ENCODE measurements at places on chromosomes 2 and 18.

DNA sequence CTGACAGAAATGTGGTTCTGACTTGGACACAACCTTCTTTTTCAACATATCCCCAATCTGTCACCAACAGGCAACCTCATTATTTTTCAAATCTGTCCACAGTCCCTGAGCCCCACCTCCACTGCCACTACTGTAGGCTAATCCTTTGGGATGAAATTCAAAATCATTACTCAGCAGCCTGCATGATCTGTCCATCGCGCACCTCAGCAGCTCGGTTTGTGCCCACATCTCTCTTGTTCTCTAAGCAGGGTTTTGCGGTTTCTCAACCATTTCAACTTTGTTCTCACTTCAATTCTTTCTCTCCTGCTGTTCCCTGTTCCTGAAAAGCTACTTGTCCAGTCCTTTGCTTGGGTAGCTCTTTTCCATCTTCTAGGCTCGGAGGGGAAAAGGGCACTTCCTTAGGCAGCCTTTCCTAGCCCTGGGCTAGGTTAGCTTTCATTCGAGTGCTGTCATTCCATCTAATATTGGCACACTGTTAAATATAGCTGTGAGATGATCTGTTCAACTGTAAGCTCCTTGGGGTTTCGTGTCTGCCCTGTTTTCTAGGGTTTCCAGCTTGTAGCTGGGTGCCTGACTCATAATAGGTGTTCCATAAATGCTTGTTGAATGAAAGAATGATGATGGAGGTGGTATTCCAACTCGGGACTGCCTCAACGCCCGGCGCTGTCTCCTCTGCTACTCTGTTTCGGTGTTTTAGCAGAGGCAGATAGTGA, 653 bp upstream of the ANKAR start:
- no peak for DNase-seq

DNA sequence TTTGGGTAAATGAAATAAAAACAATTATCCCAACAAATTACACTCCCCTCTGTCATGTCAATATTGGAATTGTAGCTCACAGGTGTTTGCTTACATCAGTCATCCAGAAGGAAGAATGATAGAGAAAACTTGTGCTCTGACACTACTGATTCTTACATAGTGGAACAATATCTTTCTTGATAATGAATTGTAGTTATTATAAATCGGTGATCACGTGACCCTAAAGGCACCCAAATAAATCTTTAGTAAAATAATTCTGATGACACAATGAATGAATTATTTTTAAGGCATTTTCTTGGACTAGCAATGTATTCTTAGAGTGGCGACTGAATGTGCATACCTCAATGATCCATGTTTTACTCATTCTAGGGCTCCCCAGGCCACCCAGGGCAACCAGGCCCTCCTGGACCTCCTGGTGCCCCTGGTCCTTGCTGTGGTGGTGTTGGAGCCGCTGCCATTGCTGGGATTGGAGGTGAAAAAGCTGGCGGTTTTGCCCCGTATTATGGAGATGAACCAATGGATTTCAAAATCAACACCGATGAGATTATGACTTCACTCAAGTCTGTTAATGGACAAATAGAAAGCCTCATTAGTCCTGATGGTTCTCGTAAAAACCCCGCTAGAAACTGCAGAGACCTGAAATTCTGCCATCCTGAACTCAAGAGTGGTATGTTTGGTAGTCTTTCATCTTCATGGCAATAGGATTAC, 34.5 kb downstream of the COL3A1 start:
- DNase-seq, result no peak

GRCh38 chr2:97911922-97912575, 83.7 kb downstream of the TMEM131 start:
- no peak for DNase-seq

DNA sequence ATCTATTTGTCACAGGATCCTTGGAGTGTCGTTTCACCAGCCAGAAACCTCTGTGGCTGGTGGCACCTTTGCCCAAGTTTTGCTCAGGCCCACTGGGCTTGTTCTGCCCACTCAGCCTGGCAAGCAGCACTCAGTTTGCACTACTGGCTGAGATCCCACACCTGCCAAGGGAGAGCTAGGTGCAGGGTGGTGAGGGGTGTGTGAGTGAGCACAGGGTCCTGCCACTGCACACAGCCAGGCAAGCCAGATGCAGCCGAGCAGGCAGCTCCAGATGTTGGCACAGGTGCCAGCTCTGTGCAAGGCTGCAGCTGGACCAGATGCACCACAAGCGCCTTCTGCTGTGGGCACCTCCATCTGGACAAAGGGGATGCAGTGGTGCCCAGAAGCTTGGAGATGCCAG, 281.7 kb upstream of the UBE2E3 start:
- no peak for DNase-seq

DNA sequence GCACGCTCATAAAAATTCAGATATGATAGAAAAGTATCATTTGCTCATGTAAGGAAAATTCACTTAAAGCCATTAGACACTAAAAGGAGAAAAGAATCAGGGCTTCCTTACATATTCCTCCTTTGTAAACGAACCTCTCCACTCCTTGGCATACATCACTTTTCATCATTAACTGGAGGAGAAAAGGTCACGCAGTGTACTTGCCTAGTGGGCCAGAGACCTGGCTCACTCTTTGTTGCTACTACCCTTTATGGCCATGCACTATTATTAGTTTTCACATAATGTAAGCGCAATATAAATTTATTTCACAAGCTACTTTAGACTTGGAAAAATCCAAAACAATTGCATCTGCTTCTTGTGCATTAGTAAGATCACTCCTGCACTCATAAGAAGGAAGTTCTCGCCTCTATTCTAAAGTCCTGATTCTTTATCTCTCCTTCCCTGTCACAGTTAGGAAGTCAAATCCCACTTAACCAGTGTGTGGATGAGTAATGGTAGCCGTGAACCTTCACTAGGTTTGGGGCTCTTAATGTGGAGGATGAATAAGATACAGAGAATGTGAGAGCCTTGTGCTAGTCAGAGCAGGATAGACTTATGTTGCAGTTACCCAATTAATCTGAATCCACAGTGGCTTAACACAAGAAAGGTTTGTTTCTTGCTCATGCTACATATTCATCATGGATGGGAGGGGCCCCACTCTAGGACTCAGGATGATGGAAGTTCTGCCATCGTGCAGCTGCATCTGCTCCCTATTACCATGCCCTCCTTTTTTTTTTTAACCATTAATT, 115.0 kb upstream of the GLS start:
- peak; percentile 8 for DNase-seq

DNA sequence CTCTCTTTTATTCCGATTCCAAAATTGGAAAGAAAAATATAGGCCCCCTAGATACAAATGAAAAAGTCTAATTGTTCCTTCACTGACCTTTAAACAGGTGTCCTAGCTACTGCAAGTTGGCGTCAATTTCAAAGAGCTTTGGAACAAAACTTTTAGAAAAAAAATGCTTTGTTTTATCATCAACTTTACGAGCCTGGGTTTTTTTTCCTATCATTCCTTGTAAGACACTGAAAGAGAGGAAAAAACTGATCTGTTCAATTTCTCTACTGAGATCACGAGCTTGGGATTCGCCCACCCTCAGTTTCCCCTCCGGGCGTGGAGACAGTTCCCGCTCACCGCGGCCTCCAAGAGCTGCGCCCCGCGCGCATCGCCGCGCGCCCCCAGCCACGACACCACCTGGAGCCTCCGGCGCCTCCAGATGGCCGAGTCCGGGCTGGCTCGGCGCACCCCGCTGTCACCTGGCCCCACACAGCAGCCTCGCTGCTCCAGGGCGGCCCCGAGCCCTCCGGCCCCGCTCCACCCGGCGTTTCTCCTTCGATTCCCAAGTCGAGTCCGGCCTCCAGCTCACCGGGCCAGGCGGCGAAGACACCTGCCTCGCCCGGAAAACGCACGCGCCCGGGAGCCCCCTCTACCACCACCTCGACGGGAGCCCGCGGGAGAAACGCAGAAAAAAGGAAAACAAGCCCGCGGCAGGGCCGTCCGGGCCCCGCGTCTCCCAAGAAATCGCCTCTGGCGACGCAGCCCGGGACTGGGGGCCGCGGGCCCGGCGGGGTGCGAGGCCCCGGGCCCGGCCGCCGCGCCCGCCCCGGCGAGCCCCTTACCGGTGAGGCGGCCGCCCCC, 656 bp downstream of the TBC1D8 start:
- DNase-seq, result no peak

- DNase-seq, result no peak
These were observed 133.4 kb downstream of the ZNF407 start for GRCh38 chr18:74731097-74731496.

- DNase-seq, result no peak
These were observed 39.0 kb downstream of the EN1 start for GRCh38 chr2:118808429-118808809.

DNA sequence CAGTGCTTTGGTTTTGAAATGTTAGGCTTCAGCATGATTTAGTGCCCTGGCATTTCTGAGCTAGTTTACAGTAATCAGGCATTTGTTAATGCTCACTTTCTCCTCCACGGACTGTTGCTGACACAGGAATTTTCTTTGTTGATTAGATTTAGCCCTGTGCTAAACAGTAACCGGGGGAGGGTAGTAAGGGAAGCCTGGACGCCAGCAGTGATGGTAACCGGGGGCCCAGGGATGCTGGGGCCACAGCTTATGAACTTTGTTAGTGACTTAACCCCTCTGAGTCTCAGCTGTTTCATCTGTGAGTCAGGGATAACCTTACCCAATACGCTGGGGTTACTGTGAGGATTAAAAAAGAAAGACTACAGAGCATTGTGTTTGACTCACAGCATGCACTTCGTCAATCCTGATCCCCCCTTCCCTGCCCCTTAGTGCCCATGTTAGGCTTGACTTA, 33.5 kb downstream of the KLHL29 start:
- no peak for DNase-seq

DNA sequence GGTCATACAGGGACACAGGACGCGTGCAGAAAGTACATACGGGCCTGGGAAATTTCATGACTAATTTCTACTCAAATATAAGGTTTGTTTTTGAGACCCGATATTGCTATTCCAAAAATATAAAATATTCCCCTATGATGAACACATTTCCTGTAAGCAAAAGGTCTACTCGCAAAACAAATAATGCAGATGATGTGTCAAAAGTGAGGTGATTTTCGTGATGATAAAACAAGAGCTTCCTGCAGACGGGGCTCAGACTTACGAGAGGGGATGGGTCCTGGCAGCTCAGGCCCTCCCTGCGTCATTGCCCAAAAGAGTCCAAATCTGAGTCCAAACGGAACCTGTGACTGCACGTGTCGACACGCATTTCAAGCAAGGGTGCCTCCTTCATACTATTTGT, 62.7 kb downstream of the MBP start:
- no peak for DNase-seq

GRCh38 chr2:24400207-24400907, 40.0 kb upstream of the ITSN2 start:
- no peak for DNase-seq

GRCh38 chr18:69172046-69172445, 228.6 kb upstream of the DOK6 start:
- no peak for DNase-seq

DNA sequence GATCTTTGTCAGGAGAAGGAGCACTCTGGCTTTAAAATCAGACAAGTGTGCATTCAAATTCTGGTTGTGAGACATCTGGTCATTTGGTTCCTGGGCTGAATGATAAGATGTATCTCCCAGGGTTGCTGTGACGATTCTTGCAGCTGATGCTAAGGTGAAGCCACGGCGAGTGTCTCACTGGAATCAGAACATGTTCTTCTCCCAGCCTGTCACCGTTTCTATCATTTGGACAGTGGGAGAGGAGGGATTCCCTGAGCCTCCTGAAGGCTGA, 68.3 kb downstream of the NCK2 start:
- no peak for DNase-seq

DNA sequence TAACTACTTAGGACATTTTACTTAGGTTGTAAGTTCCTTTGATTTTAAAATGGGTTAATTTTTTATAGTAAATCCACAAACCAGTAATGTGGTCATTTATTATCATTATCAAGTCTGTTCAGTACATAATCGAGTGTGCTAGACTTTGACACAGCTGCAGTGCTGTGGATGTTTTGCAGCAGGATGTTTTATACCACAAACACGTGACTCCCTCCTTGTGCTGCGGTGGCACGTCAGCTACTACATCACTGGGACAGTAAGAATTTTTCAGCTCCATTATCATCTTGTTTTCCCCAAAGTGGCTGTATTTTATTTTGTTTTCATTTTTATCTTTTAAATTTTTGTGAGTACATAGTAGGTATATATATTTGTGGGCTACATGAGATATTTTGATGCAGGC, 70.0 kb downstream of the ATP9B start:
- DNase-seq, result no peak

- no peak for DNase-seq
These were observed 228.0 kb upstream of the MEX3C start for GRCh38 chr18:51425475-51425874.

- peak; percentile 97 for DNase-seq
These were observed 30.9 kb downstream of the STK39 start for GRCh38 chr2:168216351-168217005.

GRCh38 chr2:69579536-69579935, 64.0 kb downstream of the AAK1 start:
- DNase-seq, result no peak

DNA sequence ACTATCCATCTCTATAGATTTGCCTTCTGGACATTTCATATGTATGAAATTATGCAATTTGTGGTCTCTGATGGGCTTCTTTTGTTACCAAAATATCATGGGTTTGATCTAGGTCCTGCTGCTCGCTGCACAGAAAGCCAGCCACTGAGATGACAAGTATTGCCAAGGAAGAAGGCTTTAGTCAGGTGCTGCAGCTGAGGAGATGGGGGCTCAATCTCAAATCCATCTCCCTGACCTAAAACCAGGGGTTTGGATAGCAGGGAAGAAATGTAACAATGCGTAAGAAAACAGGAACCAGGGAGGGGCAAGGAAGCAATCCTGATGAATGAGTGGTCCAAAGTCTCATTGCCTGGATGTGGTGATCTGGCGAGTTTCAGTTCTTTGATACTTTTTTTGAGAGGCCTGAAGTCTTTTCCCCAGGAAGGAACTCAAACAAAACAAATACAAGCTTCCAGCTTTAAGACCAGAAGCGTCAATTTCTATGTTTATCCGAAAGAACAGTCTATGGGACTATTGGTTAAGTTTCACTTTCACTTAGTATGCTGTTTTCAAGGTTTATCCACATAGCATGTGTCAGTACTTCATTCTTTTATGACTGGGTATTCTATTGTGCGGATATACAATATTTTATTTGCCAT, 3.4 kb upstream of the CKAP2L start:
- DNase-seq, result no peak

DNA sequence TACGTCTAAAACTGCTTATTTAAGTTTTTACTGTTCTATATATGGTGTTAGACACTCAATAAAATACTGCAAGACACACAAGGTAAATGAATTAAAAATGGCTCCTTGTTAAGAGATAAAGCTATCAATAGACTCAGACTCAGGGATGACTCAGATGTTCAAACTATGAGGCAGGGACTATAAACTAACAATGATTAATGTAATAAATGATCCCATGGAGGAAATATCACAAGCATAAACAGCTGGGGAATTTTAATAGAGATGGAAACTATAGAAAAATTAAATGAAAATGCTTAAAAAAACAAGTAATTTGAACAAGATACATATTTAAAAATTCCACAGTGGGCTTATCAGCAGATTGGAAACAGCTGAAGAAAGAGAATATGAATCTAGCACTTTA, 650.8 kb downstream of the DCDC2C start:
- DNase-seq, result no peak

Data from HCT116 (cell line).